Karpas-422 (cell line): ENCODE measurements at places on chromosomes 6 and 20.

DNA sequence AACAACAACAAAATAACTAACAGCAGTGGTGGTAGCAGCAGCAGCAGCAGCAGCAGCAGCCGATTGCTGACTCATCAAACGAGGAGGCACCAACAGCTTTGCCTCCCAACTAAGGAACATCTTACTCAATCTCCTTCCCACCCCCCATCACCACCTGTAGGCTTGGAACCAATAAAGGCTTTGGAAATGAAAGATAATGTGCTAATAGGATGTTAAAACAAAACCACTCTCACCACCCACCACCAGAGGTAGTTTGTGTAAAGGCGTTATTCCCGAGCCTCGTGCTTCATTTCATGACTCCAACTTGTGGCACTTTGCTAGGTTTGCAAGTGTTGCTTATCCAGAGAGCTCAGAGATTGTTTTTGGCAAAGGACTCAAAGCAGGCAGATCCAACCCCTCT lies 346.5 kb downstream of the CD83 start:
- DNase-seq, result no peak

- no peak for DNase-seq
Observed at GRCh38 chr20:63153254-63154221, 62.4 kb downstream of the YTHDF1 start.

- no peak for DNase-seq
Observed at GRCh38 chr20:38585404-38586180, 4.6 kb downstream of the ADIG start.

DNA sequence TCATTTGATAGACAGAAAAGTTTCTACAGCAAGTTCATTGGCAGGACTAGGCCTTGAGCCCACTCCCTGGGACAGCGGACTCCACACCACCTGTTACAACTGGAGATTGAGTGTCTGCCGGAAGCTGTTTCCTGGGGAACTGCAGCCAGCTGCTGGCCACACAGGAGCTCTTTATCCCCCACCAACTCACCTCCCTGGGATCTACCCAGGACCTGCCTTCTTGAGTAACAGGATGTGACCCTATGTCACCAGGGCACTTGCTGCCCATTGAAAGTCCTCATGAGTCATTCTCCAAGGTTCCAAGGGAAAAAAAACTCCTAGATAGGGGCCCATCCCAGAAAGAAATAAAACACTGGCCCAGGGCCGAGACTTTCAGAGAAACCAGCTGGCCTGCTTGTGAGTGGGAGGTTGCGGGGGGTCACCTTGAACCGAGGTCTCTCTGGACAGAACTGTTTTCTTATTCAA lies 37.4 kb upstream of the SLC9A8 start:
- DNase-seq, result no peak
